ENCODE measurements at places on chromosomes 6 and 20.

DNA sequence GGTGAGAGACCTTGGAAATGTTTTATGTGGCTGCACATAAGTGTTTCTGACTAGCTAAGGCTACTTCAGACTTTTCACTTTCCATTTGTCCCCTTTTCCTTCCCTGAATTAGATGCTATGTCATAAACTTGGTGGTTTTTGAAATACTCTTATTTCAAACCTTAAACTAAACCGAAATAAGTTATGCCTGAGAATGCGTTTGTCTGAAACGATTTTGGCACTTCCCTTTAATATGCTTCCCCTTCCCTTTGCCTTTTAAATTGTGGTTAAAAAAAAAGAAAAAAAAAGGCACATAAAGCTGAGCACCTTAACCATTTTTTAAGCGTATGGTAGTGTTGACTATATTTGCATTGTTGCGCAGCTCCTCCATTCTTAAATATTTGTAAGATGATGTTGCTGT, 14.3 kb downstream of the ZNF451 start:
- no peak for DNase-seq

DNA sequence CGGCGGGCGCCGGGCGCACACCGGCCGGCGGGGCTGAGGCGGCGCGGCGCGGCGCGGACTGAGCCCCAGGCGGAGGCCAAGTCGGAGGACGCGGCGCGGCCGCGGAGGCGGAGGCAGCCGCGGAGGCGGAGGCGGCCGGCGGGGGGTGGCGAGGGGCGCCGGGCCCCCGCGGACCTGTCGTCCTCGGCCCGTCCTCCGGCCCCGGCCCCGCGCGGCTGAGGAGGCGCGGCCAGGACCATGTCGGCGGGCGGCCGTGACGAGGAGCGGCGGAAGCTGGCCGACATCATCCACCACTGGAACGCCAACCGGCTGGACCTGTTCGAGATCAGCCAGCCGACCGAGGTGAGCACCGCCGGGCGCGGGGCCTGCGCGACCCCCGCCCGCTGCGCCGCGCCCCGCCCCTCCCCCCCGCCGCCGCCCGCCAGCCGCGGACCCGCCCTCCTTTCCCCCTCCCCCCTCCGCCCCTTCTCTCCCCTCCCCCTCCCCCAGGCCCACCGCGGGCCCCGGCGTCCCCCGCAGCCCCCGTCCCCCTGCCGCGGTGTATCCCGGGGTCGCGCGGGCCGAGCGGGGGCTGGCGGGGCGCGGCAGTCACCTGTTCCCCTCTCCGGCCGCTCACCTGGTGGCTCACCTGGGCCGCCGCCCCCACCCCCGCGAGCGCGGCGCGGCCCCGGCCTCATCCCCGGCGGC, at the start of gene AFDN:
TSS of gene AFDN (plus strand) at position 16 of the 687 bp plus-strand sequence. CDS start at position 238, 222 bp downstream.
- DNase-seq, result no peak

DNA sequence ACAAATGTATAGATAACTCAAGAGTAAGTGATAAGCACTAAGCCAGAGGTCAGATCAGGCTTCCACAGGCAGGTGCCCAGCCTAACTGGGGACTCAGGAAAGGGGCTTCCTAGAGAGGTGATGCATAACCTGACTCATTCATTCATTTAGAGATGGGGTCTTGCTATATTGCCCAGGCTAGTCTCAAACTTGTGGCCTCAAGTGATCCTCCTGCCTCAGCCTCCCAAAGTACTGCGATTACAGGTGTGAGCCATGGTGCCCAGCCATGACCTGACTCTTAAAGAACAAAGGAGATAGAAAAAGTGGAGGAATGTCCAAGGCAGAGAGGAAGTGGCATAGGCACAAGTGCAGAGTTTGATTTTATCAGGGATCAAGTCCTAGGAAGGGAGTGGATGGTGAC, 41.9 kb downstream of the GJA10 start:
- DNase-seq, result no peak

- DNase-seq, result no peak
Measured at GRCh38 chr20:37380864-37381579, 35.1 kb downstream of the SRC start.

DNA sequence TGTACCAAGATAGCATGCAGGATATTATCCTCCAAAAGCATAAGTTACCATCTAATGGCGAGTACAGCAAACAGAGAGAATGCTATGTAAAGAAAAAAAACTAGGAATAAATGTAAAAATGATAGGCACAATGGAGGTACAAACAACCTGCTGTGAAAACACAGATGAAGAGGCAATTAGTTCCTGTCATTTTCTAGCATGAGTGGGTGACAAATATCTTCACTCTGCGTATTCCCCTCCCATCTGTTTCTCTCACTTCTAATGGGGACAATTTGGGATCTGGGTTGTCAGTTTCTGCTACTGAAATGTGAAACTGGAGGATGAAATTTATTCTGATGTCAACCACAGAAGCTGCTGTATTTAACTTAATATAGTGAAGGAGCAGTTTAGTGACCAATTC, 11.7 kb upstream of the PTPRK start:
- no peak for DNase-seq

- DNase-seq, result no peak
Measured at GRCh38 chr20:40442181-40442963, 246.7 kb downstream of the MAFB start.

DNA sequence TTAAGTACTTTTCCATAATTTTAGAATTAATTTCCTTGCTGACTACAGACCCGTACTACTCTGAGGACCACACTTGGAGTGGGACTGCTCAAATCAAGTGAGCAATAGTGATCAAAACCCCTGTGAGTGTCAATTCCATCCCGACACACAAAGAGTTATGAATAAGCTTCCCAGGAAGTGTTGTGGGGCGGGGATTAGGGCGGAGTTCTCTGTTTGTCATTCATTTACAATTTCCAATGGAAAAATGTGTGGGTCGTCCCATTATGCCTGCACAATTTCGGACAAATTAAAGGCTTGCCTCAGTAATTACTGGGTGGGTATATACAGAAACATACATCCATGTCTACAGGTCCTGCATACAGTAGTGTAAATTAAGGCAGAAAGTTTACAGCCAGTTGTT, 84.2 kb downstream of the ISM1 start:
- no peak for DNase-seq

- DNase-seq, result no peak
Measured at GRCh38 chr6:39197521-39197920, 31.8 kb downstream of the KCNK5 start.

All from stimulated activated CD4-positive, alpha-beta T cell treated with anti-CD3 and anti-CD28 coated beads, TNF-alpha, amount 100 ng/mL, for 48 hours (primary cell).